Body of pancreas (tissue), 4 donors: ENCODE measurements at places on chromosomes 3 and 15. TPM values are rescaled to one million over a fixed set of nuclear protein-coding genes. Genes with fewer than 3 reads are reported as not detected.

TRIM71 gene
- not detected for total RNA-seq

DNA sequence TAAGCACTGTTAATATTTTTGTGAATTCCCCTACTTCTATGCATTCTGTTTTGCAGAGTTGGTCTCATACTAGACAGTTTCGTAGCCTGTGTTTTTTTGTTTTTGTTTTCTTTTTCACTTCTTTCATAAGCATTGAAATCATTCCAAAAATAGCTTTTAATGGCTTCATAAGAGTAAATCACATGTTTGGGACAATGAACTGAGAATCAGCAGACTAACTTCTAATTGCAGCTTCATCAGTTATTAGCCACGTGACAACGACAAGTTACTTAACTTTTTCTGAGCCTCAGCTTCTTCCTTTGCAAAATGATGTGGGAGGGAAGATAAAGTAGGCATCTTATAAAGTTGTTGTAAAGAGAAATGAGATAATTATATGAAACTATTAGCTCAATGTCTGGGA, 124.8 kb downstream of the LIPC start:
- no peak for DNase-seq

DNA sequence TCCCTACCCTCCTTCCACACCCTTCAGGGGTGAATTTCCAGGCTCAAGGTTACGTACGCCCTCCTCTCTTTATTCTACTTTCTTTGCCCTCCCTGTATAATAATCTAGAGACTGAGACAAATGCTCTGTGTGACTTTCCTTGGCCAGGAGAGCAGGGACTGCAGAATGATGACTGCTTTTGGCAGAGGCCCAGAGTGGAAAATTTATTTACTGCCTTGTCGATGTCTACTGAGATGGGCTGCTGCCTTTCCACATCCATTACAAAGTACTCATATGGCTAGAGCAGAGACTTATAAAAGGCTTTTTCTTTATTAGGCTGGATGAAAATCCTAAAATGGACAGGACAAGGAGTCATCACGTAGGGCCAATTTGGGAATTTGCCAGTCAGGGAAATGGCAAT, 576.2 kb downstream of the TUSC7 start:
- no peak for DNase-seq

ZPLD1 gene
- total RNA-seq = not detected

GRCh38 chr3:117398141-117398899, 688.7 kb downstream of the TUSC7 start:
- DNase-seq = peak; percentile 74

GRCh38 chr15:31476866-31477265, 150.2 kb downstream of the KLF13 start:
- DNase-seq = no peak

QTRT2 gene
- total RNA-seq = 15.8 TPM

DNA sequence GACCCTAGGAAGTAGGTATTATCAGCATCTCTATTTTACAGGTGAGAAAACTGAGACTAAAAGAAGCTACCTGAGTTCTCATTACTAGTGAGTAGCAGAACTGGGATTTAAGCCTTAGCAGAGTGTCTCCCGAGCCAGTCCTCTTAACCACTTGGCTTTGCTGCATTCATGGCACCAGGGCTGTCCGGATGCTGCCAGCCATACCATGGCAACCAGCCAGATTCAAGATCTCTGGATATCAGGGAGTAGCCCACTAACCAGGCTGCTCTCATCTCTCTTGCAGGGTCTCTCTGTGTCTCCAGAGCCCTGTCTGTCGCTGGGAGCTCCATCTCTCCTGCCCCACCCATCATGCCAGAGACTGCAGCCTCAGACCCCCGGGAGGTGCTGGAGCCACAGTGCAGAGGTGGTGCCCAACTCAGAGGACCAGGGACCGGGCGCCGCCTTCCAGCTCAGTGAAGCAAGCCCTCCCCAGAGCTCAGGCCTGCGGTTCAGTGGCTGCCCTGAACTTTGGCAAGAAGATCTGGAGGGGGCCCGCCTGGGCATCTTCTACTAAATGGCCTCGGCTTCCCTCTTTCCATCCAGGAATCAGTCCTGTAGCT, 1.7 kb downstream of the MESP2 start:
- no peak for DNase-seq

DNA sequence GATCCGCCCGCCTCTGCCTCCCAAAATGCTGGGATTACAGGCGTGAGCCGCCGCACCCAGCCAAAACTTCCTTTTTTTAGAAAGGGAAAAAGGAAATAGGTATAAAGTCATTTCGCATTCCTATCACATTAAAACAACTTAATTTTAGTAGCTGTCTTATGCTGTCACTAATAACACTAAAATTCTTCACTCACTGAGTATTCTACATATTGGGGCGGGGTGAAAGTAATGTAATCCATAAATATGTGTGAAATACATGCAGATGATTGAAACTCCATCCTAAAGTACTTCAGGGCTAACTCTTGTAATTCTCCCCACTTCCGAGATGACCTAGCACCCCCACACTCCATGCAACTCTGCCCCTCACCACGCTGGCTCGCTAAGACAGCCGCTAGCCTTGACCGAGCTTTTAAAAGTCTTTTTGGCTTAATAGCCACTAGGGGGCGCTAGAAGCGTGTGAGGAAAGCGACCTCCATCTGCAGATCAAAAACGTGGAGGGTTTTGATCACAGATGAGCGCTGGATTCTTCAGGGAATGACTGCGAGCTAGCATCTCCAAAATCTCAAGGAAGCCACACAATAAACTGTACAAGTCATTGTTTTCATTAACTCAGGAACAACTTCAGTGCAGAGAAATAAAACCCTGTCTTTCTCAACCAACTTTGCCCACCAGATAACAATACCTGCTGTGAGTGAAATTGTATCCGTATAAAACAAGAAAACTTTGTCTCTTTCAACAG, 129.3 kb upstream of the IGF1R start:
- DNase-seq = peak; percentile 59

DNA sequence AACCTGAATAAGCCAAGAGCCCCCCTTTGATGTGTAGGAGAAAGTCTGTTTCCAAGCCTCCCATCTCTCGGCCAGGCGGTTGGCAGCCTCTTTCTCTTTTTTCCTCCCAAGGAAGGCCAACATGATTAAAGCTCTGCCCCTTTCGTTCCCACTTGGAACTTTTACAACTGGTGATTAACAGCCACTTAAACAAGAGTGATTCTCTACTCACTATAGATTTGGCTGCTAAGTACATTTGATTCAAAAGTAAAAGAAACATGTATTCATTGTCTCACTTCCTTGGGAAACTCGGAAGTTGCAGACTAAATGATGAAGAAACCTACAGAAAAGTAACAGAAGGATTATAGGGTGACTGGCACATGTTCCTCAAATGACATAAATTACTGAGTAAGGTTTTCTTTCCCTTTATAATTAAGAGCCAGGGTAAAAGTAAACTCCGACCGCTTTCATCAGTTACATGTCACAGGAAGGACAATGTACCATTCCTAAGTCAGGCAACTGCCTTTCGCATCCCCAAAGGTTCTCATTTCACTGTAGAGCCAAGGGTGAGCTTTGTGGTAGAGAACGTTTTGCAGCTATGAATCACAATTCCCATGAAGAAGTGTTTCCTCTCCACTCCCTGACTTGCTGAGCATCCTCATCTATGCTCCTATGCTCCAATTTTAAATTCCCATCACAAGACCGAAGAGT, 72.7 kb downstream of the MB21D2 start:
- no peak for DNase-seq

DNA sequence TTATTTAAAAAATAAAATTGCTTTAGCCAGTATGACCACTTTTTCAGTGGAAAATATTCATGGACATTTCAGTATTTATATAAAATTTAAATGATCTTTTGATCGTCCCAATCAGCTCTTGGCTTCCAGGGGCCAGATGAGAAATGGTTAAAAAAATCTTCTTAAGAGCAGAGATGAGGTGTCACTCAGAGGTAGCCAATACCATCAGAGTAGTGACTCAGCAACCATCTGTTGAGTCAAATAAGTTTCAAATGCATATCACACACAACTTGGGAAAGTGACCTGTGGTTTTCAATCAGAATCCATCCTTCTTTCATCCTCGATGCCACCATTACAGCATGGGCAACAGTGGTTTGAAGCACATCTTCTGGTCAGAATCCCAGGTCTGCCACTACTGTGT, 958.8 kb upstream of the NR2F2 start:
- no peak for DNase-seq

DNA sequence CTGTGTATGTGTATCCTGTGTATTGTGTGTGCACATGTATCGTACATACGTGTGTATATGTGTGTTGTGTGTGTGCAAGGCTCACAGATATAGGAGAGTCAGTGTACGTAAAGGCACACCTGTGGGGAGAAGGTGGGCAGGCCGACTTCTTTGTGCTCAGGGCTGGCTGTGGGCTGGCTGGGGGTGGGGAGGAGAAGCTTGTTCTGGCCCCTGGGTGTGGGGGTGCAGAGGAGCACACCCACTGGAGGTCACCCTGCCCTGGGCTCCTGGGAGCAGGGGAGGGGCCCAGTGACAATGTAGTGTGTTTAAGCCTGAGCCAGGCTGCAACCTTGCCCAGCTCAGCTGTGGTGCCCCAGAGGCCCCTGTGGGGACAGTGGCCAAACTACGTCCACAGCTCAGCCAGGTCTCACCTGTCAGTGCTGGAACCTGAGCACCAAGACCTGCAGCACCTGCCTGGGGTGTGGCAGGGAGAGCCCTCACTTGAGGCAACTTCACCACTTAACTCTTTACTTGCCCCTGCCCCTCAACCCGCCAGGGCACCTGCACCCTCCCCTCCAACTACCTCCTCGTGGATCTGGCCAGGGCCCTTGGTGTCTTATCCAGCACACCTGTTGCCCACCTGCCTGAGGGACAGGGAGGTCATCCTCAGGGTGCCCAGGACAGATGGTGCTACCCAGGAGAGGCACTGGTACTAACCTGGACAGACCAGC, 2.6 kb upstream of the HHATL start:
- DNase-seq = no peak

RHCG gene
- total RNA-seq = not detected

DNA sequence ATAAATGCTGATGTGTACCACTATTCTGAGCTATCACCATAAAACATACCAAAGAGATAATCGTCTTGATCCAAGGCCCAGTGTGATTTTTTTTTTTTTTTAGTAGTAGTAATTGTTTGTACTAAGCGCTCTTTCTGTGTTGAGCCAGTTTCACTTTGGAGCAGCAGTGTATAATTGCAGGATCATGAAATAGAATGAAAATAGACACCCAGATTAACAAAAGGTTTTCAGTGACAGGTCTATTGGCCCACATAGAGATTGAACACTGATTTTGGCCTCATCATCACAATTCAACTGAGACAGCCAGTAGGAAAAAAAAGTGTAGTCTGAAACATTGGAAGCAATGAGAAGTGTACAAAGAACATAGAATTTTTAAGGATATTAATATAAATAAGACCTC, 749.8 kb downstream of the NAALADL2 start:
- DNase-seq = no peak

DNA sequence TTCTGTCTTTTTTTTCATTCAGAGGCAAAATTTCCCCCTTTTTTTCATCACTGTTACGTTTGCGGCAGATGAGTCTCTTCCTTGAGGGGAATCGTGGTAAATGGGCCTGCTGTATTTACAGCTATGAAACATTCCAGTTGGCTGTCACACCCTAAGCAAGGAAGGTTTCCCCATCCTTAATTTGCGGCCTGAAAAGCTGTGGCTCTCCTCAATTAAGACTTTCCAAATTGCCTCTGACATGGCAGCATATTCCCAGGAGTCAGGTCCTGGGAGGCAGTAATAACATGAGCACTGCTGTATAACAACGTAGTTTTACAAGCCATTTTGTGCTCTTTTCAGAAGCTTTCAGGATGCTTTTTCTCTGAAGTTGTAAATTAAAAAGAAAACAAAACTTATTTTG, 420.9 kb downstream of the LPP start:
- DNase-seq = no peak

- DNase-seq = no peak
Measured at GRCh38 chr3:159731254-159731653, 257.4 kb upstream of the IL12A start.

DNA sequence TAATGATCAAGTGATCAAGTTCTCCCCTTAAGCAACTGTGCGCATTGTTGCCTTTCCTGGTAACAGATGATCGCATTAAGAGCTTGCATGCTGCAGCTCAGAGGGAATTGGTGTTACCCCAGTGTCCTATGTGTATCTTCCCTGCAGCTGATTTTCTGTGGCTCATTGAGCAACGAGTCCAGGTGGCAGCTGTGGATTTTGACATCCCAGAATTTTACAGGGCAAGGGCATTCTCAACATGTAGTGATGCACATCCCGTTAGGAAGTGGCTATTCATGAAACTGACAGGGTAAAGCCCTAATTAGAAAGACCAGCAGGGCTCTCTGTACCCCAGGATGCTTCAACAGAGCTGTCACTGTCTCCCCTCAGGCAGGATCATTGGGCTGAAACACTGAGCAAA, 232.8 kb downstream of the AGBL1 start:
- DNase-seq = no peak
